Kidney (tissue), 22 donors: ENCODE measurements at places on chromosomes 2 and 18. TPM values are rescaled to one million over a fixed set of nuclear protein-coding genes. Genes with fewer than 3 reads are reported as not detected.

Gene VSNL1
- 0.44 TPM for total RNA-seq

Gene KCNF1
- 0.63 TPM for total RNA-seq

DNA sequence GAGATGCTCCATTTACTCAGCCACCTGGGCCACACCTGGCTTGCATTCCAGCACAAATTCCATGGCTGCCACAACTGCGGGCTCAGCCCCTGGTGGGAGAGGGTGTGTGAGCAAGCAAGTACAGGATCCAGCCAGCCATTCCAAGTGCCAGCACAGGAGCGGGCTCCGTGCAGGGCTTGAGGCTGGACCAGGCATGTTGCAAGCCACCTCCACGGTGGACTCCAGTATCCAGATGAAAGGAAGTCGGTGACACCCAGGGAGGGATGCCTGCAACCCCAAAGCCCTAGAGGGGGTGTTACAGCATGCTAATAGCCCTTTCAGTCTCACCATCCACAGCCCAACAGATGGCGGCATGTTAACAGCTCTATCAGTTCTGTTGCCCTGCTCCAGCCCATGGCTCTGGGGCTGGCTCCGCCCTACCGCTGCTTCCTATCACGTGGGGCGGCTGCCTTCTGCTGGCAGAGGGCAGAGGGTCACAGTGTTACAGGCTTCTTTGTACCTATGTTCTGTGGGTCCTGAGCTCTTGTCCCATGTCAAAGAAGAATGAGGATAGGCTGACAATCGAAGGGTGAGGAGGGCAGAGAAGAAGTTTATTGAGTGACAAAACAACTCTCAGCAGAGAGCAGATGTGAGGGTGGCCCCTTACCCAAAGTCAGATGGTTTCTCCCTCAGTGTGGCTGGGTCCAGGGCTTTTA is 11.7 kb upstream of the GORASP2 start:
- no peak for DNase-seq
- no peak overlapping the region for H3K27ac ChIP-seq
- no peaks in the 10 kb centered on the region for H3K27me3 ChIP-seq
- no peaks in the 10 kb centered on the region for H3K36me3 ChIP-seq
- no peaks in the 10 kb centered on the region for H3K4me1 ChIP-seq
- no peak overlapping the region for H3K4me3 ChIP-seq

DNA sequence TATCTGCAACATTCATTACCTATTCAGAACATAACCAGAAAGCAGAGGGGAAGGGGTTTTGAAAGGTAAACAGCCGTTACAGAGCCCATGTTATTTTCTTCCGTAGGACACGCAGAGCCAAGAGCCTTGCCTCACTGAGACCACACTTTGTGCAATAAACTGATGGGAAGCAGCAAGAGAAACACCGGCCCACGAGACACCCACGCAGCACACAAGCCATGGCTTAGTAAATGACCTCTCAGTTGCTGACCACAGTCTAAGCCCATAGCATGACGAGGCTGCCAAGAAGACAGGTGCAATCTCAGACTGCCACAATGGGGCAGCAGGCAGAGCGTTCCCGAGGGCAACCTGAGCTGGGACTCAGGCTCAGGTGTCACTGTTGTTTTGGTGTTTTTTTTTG is 59.6 kb downstream of the CABYR start:
- no peak overlapping the region for H3K4me3 ChIP-seq
- no peaks in the 10 kb centered on the region for H3K4me1 ChIP-seq
- DNase-seq: no peak
- no peaks in the 10 kb centered on the region for H3K36me3 ChIP-seq
- H3K27me3 ChIP-seq: no peaks in the 10 kb centered on the region

- H3K4me3 ChIP-seq: no peak overlapping the region
- no peaks in the 10 kb centered on the region for H3K4me1 ChIP-seq
- no peaks in the 10 kb centered on the region for H3K36me3 ChIP-seq
- no peak for DNase-seq
- no peak overlapping the region for H3K27ac ChIP-seq
These were observed 683.5 kb downstream of the TMEM182 start for GRCh38 chr2:103445347-103445746.

Gene CKAP2L
- 0.88 TPM for total RNA-seq

Gene HAAO
- total RNA-seq: 16.2 TPM

DNA sequence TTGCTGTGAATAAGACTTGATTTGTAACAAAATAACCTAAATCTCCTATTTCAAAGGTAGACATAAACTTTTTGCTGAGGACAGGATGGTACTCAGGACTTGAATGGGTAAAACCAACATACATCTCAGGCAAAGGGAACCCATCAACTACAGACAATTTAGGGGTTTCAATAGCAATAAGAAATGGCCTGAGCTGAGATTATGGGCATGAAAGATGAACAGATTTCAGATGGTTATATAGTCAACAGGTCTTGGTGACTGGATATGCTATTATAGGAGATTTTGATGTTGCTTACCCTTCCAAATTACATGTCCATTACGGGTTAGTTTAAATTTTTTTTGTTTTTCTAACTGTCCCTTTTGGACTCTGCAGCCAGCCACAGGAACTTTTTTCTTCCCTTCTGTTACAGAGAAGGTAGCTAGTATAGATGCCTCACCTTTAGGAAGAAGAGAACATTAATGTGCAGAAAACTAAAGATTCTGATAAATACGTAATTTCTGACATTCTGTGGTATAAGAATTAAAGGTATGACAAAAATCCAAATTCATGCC is 4.6 kb downstream of the RPS27A start:
- no peak overlapping the region for H3K27ac ChIP-seq
- peaks cover 2% of the 10 kb centered on the region for H3K4me1 ChIP-seq
- no peak overlapping the region for H3K4me3 ChIP-seq

Gene GPR75
- 2.4 TPM for total RNA-seq
